Stimulated activated naive CD4-positive, alpha-beta T cell (primary cell): ENCODE measurements at places on chromosomes 12 and 14.

DNA sequence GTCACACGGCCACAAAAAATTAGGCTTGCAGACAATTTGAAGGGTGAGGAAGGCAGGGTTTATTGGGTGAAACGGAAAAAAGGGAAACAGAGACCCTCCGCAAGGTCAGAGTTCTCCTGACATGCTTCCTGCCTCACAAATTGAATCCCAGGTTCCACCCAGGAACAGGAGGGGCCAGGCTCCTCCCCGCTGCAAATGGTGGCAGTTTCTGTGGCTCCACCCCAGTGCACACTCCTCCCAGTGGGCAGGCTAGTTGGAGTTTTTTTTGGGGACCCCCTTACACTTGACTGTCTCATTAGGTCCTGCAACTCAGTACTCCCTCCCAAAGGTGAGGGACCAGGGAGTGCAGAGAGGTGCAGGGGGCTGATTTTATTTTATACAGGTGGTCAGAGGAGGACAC is 39.4 kb upstream of the PPP1CC start:
- no peak for DNase-seq

DNA sequence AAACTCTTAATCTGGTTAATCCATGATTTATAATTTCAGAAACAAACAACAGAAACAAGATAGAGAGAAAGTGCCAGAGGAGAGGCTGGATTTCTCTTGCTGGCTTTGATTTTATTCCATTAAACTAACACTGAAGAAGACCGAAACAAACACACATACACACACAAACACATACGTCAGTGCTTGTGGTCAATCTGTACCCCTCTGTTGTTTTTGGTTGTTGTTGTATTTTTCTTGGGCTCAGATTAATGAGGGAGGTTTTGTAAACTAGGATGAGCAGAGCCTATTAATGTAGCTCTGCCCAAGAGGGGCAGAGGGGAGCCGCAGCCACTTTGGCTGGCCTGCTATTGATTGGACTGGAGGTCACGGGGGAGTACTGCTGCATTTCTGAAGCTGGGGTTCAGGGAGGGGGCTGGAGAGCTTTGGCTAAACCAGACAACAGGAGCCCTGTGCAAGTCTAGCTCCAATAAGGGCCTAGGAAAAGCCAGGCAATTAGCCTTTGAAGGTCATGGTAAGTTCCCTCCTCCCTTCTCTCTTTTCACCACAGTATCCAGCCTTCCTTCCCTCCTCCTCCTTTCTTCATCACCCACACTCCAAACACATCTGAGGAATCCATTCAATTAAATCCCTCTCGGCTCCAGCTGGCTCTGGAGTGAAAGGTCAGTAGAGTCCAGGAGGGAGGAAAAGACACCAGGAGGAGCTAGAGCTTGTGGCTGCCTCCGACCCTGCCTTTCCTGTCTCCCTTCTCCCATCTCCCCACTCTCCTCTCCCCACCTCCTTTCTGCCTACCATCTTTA is 344.1 kb upstream of the LMO3 start:
- no peak for DNase-seq

DNA sequence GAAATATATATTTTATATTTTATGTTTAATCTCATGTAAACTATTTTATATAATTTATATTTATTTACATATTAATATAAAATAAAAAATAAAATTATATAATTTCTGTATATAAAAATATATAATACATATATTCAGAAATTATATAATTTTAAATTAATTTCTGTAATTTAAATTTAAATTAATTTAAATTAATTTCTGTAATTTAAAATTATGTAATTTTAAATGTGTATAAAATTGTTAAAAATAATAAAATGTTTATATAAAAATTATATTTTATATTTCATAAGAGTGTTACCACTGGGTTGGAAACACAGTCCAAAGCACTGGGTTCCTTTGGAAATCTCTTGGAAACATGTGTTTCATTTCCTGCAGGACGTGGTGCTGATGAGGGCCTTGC is 94.6 kb downstream of the DNAH10 start:
- no peak for DNase-seq

DNA sequence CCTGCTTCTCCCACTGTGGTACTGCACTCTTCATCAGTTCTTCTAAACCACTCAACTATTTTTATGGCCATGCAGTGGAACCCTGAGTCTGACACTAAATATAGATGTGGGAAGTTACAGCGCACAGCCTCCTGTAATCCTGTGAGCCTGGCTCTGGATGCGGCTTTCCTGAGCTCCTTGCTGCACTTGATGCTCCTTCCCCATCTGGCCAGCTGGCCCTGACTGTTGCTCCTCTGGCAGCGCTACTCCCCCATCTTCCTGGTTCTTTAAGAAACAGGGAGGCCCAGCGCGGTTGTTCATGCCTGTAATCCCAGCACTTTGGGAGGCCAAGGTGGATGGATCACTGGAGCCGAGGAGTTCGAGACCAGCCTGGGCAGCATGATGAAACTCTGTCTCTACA is 24.6 kb downstream of the IQSEC3 start:
- no peak for DNase-seq

DNA sequence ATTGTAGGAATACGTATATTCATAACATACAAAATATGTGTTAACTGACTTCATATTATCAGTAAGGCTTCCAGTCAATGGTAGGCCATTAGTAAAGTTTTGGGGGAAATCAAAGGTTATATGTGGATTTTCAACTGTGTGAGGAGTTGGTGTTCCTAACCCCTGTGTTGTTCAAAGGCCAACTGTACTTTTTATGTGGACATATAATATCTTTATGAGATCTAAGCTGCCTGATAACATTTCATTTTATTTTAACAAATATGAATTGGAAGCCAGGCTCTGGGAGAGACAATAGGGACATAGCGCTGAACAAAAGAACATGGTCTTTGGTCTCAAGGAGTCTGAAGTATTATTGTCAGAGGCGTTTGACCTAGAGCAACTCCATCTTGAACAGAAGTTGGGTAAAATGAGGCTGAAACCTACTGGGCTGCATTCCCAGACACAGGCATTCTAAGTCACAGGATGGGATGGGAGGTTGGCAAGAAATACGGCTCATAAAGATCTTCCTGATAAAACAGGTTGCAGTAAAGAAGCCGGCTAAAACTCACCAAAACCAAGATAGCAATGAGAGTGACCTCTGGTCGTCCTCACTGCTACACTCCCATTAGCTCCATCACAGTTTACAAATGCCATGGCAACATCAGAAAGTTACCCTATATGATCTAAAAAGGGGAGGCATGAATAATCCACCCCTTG is 147.2 kb downstream of the KSR2 start:
- DNase-seq, result no peak

DNA sequence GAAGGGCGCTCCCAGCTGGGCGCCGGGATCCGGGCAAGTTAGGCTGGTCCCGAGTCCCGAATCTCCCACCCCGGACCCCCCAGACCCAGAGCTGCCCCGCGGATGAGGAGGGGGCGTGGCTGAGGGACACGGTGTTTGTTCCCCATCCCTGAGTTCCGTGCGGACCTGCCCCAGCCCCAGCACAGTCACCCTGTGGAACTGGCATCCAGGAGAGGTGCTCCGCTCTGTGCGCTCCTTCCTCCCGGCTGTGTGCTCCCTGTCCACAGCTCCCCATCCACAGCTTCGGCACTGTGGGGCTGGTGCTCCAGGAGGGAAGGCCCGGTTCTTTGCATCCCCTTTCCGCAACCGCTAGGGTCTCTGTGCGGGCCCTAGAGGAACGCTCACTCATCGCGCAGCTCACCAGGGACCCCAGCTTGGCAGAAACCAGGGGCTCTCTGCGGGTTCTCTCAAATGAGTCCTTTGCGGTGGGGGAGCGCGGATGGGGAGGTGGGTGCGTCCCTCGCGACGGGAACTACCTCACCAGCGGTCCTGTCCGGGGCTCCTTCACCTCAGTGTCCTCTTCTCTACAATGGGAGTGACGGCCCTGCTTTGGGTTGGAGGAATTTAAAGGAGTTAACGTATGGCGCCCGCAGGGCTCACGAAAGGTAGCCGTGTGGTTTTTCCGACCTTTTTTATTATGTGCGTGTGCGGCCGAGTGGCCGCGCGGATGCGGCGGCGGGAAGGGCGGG is 845 bp downstream of the TMEM132C start:
- no peak for DNase-seq

GRCh38 chr12:1966561-1967226 is 37.6 kb downstream of the DCP1B start:
- no peak for DNase-seq
